ENCODE measurements at places on chromosomes 7 and 10.

DNA sequence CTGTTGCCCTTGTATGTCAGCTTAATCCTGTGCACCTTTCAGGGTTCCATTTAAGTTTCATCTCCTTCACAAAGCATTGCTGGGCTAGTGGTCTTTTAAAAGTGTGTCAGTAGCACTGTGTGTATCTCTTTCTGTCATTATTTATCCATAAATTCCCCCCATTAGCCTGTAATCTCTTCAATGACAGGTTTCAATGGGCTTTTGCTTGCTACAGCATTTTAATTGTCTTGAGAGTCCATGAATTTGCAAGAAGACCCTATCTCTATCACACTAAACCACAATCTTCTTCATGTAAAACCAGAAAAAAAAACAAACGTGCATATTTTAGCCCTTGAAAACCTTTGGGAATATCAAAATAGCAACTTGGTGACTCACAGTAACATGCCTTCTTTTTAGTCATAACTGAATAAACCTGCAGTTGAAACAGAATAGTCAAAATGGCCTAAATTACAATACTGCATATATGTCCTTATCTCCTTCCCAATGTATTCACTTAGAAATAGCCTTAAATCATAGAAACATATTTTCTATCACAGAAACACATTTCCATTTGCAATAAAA lies 118.6 kb downstream of the PON1 start:
- no peak for DNase-seq

GRCh38 chr7:3861386-3861785 lies 560.3 kb downstream of the SDK1 start:
- DNase-seq, result no peak

DNA sequence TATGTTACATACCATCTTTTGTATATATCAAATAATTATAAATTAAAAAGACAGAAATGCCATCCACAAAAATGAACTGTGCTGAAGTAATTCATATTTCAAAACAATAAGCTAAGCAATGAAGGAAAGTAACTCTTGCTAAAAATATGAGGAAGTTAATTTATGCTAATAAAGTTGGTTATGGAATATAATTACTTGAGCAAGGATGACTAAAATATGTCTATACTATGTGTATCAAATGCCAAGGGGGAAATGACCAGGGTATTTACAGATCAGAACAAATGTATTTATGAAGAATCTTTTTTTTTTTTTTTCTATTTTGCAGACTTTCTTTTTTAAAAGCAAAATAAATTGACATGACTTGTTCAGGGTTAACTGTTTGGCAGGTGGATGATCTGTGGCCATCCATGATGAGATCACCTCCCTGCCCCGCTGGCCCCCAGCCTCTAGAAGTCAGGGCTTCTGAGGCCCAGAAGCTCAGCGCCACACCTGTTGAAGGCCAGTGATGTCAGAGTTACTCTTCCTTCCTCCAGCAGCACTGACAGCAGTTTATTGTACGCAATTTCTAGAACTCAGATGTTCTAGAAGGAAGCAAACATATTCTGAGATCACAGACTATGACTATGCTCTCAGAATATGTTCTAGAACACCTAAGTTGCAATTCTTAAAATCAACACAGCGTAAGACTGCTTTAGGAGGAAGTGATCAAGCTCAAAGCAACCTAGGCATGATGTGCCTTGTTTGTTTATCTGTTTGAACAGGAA lies 196.1 kb upstream of the KLF14 start:
- DNase-seq, result no peak

DNA sequence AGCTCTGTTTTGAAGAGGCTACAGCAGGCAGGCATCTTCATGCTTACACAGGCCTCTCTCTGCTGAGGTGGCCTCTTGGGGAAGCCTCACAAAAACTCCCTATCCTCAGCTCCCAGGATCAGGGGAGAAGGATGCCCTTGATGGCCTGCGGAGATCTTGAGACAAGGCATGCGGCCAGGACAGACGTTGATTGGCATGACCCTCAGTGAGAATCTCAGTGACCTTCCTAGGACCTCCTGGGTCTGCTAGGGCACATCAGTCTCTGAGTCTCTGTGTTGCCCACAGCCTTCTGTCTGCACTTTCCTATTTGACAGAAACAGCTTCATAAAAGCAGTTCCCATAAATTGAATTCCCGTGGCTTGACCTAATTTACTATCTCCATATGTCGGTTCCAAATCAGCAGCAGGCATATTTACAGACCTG lies 1005.8 kb upstream of the C7orf33 start:
- DNase-seq, result no peak

DNA sequence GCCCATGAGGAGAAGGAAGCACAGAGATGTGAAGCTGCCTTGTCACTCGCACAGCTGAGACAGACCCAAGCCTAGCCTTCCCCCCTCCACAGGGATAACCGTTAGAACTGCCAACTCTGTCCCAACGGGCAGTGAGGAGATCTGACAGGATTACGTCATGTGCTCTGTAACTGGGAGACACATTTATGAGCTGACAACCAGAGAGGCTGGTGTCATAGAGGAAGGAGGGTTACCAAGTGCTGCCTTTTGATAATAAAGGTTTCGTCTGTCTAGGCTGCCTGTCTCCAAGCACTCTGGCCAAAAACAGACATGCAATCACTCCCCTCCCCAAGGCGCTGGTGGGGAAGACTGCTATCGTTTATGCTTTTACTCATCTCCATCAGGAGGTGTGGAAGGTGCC lies 165.9 kb downstream of the PLXNA4 start:
- no peak for DNase-seq
